ENCODE measurements at places on chromosomes 16 and 17.

GRCh38 chr17:42422958-42423712 is at the start of gene CAVIN1:
Gene CAVIN1, minus strand, starts transcription at chr17:42423256. Its CDS starts 159 bp downstream, at chr17:42423097.
- DNase-seq, result no peak

GRCh38 chr16:72977127-72977526 is 70.8 kb downstream of the ZFHX3 start:
- DNase-seq, result no peak

DNA sequence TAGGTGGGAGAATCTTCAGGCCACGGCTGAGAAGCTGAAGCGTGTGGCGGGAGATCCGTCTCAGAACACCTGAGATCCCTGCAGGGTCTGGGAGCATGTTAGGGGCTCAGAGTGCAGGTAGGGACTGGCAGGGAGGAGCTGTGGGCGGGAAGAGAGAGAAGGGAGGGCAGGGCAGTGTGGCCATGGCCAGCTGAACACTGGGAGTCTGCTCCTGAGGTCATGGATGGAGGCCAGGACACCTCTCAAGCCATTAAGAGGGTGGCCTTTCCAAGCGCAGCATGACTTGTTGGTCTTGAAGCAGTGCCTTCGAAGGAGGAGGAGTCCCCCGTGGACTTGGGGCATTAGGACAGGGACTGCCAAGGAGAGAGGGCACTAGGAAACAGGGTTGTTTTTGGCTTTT is 23.7 kb downstream of the NAA60 start:
- no peak for DNase-seq

DNA sequence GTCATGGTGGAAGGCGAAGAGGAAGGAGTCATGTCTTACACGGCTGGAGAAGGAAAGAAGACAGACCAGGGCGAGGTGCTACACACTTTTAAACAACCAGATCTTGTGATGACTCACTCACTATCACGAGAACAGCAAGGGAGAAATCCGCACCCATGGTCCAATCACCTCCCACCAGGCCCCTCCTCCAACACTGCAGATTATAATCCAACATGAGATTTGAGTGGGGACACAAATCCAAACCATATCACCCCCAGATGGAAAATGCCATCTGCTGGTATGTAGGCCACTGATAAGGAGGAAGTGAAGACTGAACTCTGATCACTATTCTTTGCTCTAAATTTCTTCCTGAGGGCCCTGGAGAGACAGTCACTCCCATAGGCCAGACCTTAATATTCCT is 7.5 kb upstream of the ITGAX start:
- peak; percentile 81 for DNase-seq

DNA sequence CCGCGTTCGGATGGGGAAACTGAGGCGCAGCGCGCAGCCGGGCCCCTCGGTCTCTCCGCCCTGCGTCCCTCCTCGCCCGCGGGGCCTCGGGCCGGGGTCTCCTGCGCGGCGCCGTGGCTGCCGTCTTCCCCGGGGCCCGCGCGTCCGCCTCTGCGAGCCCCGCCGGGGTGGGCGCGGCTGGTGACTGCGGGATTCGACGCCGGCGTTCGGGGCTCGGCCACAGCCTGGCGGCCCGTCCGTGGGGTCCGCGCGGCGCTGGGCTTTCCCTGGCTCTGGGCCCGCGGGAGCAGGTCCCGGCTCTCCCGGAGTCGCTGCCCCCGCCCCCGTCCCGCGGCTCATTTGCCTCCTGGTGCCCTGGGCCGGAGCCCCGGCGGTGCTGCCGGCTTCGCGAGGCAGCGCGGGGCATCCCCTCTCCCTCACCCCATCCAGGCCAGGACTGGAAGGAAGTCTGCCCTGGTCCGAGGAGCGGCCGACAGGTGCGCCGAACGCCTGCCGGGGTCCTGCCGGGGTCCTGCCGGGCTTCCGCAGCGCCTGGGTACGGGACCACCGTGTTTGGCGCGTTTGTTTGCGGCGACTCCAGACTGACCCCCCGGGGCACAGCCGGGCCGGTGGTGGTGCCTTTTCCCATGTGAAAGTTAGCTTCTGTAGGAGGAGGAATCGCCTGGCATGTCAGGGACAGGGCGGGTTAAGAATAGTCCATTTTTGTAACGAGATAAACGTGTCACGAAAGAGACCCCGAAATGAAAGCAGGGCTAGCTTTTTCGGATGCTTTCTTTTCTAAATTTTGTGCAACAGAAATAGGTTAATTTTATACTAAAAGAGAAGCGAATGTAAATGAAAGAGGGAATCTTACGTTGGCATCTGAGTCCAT is 671 bp downstream of the CHMP6 start:
- no peak for DNase-seq

GRCh38 chr16:87407511-87408112 is 15.5 kb downstream of the MAP1LC3B start:
- DNase-seq, result peak; percentile 96

- DNase-seq, result no peak
Observed at GRCh38 chr17:60416368-60416925, 5.8 kb upstream of the CHCT1 start.

DNA sequence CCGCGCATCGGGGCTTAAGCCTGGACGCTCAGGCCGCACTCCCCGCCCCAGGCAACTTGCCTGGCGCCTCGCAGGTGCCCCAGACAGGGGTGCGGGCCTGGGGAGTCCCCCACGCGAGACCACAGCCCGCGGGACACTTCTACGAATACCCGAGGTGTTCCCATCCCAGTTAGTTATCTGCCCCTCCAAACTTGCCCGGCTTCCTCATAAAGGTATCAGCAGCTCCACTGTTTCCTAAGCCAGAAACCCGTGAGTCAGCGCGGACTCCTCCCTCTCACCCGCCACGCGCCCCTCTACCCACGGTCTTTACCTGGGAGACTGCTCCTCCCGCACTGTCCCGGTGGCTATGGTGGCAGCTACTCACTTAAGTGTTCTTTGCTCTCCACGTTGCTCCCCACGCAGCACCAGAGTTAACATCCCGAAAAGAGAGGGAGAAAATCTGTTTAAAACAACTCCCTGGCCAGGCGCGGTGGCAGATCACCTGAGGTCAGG is 1.0 kb upstream of the CREBBP start:
- DNase-seq, result no peak

- no peak for DNase-seq
Observed at GRCh38 chr17:30401097-30401496, 22.4 kb downstream of the CPD start.

- no peak for DNase-seq
Observed at GRCh38 chr17:41060052-41060604, at the start of gene KRTAP2-3. Gene KRTAP2-3, minus strand, starts transcription at chr17:41060114. Its CDS starts 64 bp downstream, at chr17:41060050.

DNA sequence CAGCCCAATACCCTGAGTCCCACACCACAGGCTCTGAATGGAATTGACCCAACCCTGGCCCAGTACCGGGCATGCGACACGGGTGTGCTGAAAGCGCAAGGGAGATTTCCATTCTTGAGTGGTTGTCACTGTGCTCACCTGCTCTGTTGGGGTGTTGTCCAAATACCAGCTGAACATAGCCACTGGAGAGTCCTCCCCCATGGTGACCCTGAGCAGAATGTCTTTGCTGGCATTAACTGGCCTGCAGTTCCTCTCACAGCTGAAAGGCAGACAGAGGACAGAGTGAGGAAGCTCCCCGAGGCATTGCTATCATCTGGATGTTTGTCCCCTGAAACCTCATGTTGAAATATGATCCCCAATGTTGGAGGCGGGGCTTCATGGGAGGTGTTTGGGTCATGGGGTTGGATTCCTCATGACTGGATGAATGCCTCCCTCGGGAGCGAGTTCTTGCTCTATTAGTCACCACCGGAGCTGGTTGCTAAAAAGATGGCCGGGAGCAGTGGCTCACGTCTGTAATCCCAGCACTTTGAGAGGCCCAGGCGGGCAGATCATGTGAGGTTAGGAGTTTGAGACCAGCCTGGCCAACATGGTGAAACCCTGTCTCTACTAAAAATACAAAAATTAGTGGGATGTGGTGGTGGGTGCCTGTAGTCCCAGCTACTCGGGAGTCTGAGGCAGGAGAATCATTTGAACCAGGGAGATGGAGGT is 57.3 kb upstream of the BCO1 start:
- DNase-seq, result no peak

DNA sequence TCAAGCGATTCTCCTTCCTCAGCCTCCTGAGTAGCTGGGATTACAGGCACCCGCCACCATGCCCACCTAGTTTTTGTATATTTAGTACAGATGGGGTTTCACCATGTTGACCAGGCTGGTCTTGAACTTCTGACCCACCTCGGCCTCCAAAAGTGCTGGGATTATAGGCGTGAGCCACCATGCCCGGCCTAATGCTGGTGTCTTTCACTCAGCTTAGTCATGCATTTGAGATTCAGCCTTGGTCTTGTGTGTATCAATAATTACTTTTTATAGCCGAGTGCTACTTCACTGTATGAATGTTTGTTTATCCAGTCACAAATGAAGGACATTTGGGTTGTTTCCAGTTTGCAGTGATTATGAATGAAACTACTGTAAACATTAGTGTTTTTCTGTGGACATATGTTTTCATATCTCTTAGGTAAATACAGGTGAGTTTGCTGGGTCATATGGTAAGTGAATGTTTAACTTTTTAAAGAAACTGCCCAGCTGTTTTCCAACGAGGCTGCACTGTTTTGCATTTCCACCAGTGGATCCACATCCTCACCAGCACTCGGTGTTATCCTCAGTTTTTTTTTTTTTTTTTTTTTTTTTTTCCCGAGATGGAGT is 11.0 kb upstream of the PLCG2 start:
- no peak for DNase-seq

DNA sequence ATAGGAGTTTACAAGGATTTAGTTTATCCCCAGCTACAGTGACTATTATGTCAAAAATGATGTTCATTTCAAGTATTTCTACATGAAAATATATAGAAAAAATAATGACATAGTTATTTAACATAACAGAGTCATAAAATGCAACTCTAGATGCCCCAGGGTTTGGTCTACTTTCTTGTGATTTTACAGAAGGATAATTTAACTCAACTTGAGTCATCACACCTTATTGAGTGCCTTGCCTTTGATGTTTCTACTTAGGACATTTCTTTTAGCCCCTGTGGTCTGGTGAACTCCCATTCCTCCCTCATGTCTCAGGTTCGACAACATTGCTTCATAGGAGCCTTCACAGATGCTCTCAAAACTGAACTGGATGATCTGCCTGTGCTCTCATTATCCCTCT is 2.0 kb downstream of the KRT20 start:
- no peak for DNase-seq

- DNase-seq, result no peak
Observed at GRCh38 chr17:3929181-3929580, 12.9 kb upstream of the P2RX1 start.

- DNase-seq, result no peak
Observed at GRCh38 chr16:4303973-4304372, 11.9 kb upstream of the GLIS2 start.

- no peak for DNase-seq
Observed at GRCh38 chr17:20206591-20206990, 197.4 kb downstream of the SPECC1 start.

DNA sequence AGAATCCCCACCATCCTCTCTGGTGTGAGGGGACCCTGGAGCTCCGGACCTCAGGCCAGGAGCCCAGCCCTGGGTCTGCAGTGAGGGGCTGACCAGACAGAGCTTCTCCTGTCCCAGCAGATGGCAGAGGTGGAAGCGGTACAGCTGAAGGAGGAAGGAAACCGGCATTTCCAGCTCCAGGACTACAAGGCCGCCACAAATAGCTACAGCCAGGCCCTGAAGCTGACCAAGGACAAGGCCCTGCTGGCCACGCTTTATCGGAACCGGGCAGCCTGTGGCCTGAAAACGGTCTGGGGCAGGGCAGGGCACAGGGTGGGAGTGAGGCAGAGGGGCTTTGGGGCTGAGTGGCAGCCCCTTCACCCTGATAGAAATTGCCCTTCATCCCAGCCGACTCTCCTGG is 527 bp downstream of the UNC45B start:
- DNase-seq, result no peak

- no peak for DNase-seq
Observed at GRCh38 chr17:19873346-19873745, 5.6 kb upstream of the ULK2 start.

GRCh38 chr17:6755731-6756184 is at the start of gene XAF1:
Gene XAF1, plus strand, starts transcription at chr17:6756046. Its CDS starts 33 bp downstream, at chr17:6756079.
- DNase-seq, result no peak

- DNase-seq, result no peak
Observed at GRCh38 chr17:57245786-57246185, 10.5 kb upstream of the MSI2 start.

DNA sequence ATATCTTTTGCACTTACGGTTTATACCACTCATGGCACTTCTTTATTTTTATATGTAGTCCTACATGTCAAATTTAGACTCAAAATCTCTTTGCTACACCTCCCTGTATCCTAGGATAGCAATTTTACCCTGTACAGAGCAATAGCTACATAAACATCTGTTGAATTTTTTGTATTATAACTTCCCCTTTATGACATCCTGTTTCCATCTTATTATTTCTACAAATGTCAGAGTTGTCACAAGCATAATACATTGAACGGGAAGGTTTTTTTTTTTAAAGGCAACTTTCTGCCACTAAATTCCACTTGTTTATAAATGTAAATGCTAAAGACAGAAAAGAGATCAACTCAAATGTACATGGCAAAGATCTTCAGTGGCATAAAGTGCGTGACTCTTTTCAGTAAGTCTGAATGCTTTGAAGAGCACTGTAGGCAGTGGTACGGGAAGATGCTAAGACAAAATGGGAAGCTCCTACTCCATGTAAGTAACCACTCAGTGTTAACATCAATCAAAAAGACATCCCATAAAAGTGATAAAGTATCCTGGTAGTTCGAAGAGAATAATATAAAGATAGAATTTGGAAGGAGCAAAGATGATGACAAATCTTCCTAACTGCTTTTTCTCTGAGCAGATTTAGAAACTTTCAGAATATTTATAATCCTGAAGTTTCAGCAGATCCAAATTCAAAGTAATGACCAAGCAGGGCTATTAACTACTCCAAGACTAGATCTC is 26.8 kb downstream of the GNA13 start:
- no peak for DNase-seq
